Osteocyte (in vitro differentiated cells): ENCODE measurements at places on chromosomes 7 and 10.

DNA sequence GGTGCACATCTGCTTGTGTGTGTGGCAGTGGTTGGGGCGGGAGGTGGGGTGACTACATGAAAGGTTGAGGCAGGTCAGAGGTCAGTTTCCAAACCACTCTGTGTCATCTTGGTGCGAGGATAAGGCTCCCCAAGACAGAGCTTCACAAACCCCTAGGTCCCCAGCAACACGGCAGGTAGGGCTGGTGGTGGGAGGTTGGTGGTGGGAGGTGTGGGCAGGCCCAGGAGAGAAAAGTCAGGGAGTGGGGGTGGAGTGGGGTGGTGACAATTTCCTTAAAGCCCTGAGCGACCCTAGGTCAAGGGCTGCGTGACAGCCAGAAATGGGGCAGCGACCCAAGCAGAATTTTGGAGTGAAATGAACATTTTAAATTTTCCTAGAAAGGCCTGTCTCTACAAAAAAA is 1.6 kb upstream of the STRA8 start:
- DNase-seq, result peak; percentile 27

- DNase-seq, result no peak
Measured at GRCh38 chr7:92851732-92852131, 15.4 kb upstream of the CDK6 start.

- DNase-seq, result no peak
Measured at GRCh38 chr10:95377950-95378349, 87.1 kb upstream of the PDLIM1 start.

DNA sequence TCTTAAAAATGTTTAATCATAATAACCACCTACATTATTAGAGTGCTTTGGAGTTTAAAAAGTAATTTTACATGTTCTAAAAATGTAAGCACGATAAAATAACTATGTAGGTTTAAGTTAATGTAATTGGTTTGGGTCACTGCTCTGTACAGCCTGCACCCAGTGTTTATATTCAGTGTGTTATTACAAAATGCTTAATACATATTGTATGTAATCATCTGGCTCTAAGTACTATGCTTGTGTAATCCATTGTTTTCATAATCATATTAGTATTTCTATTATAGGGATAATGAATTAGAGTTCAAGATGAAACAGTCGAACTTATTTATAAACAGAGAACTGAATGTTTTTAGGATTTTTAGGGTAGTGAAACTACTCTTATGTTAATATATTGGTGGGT is 13.1 kb downstream of the RPA3 start:
- no peak for DNase-seq

DNA sequence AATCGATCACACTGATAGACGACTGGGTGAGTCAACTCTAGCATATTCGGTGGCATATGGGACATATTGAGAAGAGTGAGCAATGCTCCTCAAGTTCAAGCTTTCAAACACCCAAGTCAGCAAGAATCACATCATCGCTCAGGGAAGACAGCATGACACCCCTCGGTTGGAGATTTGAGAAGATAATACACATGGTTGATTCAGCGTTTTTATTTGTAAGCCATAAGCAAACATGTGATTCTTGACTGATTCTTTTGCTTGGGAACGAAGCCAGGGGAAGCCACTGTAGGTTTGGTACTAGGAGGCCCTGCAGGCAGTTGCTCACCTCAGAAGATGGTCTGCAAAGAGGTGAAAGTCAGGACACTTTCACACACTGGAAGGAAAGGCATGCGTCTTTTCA is 12.6 kb downstream of the UCMA start:
- no peak for DNase-seq

DNA sequence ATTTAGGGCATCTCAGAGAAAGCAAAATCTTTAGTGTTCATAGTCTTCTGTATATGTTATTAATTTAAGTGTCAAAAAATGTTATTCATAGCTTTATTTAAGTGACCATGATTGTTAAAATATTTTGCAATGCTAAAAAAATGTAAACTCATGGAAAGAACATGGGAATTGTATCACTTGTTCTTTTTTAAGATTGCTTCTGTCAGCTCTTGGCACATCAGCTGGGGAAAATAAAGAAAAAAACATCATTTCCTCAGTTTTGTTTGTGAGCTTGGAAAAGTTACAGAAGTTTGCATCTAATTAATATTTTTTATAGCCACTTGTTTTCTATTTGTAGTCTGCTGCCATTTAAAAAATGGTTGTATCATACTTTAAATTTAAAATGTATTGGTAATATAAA is 285.9 kb upstream of the CSTF2T start:
- no peak for DNase-seq

- DNase-seq, result no peak
Measured at GRCh38 chr10:70163448-70163847, 6.9 kb downstream of the SAR1A start.

GRCh38 chr10:43599333-43599732 is 6.9 kb upstream of the ZNF485 start:
- no peak for DNase-seq

DNA sequence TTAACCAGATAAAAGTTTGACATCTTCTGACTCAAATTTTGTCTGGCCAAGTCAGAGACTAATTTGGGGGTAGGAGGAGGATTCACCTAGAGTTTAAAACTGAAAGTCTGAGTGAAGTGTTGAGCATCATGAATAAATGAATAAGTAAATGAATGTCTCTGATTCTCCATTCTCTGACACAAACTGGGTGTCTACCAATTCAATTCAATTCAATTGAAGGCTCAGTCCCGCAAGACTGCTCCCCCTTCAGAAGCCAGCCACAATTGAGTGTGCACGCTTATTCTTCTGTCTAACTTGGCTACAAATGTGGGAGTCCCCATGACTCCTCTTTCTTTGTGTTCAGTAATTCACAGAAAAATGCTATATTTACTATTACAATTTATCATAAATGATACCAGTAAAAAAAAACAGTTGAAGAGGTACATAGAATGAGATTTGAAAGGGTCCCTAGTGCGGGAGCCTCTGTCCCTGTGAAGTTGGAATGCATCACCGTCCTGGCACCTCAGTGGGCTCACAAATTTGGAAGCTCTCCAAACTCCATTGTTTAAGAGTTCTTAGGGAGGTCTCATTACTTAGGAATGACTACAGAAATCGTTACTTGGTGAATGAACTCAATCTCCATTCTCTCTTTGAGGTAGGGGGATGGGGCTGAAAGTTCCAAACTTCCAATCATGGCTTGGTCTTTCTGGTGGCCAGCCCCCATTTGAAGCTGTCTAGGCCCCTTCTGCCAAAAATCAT is 243.7 kb upstream of the PHYHIPL start:
- DNase-seq, result no peak

DNA sequence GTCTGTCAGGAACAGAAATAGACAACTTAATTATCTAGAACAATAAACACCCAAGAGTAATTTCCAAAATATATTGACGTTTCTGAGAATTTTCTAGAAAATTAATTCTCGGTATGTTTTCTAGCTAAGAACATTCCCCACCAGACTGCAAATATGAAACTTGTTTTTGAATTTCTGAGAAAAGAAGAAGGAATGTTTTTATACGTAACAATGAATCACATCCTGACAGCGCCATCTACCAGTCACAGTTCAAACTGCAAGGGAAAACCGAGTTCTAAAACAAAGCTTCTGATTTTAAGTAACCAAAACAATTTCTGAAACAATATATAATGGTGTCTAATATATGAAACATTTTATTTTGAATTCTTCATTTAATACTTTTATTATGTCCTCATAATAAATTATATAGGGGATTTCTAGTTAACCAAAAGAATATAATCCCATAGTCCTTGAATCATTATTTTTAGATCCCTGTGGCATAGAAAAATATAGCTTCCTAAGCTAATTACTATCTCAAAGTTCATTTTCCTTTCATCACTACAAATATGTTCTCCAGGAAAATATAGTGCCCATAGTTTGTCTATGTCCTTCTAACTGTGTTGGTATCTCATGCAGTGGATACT is 34.5 kb upstream of the MEOX2 start:
- no peak for DNase-seq

DNA sequence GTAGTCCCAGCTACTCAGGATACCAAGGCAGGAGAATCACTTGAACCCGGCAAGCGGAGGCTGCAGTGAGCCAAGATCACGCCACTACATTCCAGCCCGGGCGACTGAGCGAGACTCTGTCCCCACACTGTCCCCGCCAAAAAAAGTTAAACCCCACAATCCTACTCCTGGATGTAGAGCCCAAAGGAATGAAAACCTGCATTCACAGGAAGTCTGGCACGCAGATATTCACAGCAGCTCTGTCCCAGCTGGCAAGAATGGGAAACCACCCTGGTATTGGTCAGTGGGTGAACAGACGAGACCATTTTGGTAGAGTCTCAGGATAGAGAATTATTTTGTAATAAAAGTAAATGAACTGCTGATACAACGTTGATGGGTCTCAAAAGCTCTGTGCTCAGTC is 225.2 kb downstream of the MAD1L1 start:
- DNase-seq, result no peak

GRCh38 chr10:71763352-71764127 is 9.8 kb downstream of the VSIR start:
- no peak for DNase-seq

- DNase-seq, result no peak
Measured at GRCh38 chr10:83934641-83935338, 204.5 kb upstream of the GHITM start.

GRCh38 chr10:125822878-125823662 is at the start of the genes BCCIP and UROS:
Gene BCCIP, plus strand, starts transcription at chr10:125823546. Its CDS starts 12 bp downstream, at chr10:125823558.
Gene UROS, minus strand, starts transcription at chr10:125823258. Its CDS starts 6,759 bp downstream, at chr10:125816499.
- peak; percentile 96 for DNase-seq

DNA sequence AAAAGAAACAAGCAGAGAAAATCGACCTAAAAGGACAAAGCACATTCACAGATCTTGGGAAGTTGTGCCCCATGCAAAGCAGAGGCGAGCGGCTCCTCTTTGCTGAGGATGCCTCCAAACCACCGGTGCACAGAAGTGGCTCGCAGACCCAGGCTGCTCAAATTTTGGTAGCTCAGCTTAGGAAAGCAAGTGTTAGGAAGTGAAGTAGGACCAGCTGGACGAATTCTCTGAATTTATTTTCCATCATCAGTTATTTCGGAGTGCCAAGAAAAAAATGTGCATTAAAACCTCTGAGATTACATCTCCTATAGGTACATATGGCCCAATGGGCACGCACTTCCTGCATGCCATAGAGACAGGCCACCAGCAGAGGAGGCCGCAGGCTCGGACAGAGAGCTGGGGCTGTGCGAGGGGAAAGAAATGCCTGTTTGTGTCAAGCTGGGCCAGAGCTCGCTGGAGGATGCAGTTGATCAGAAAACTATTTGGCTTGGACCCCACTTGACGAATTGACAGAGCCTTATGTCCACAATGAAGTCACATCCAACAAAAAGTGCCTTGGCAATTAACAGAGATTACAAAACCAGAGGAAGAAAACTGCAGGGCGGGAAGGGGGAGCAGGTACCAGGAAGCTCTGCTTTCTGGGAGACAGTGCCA is 122.3 kb upstream of the LYZL2 start:
- peak; percentile 90 for DNase-seq
